ENCODE measurements at places on chromosomes 1 and 21. TPM values are rescaled to one million over a fixed set of nuclear protein-coding genes. Genes with fewer than 3 reads are reported as not detected.

- no peak for DNase-seq
Observed at GRCh38 chr1:174397261-174397660, 50.5 kb upstream of the GPR52 start.

GRCh38 chr21:43712268-43712942, 6.5 kb upstream of the PDXK start:
- no peak for DNase-seq

Gene CR1L
- not detected for total RNA-seq

DNA sequence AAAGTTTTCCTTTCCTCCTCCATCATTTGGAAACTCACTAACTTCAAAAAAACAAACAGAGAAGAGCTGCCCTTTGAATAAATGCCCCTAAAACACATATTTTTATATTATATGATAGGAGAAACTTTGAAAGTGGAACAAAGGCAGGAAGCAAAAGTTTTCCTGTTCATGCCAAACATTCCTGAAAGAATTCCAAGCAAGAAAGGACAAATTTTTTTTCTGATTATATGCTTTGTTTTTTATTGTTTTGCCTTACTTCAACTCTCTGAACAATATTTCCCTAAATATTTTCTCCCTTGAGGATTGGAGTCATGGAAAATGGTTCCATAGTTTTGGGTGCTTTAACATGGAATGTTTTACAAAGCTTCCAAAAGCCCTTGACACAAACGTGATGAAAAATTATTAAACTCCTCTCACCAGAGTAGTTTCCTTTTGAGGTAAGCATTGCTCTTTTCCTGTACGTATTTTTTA, 638.5 kb upstream of the CAMK1G start:
- DNase-seq = no peak

GRCh38 chr1:202291961-202292712, 49.6 kb downstream of the UBE2T start:
- no peak for DNase-seq

Gene OR2T2
- not detected for total RNA-seq

GRCh38 chr1:187691439-187691838, 862.7 kb downstream of the PLA2G4A start:
- peak; percentile 32 for DNase-seq

GRCh38 chr1:150012611-150013010, 2.1 kb upstream of the OTUD7B start:
- DNase-seq = no peak

DNA sequence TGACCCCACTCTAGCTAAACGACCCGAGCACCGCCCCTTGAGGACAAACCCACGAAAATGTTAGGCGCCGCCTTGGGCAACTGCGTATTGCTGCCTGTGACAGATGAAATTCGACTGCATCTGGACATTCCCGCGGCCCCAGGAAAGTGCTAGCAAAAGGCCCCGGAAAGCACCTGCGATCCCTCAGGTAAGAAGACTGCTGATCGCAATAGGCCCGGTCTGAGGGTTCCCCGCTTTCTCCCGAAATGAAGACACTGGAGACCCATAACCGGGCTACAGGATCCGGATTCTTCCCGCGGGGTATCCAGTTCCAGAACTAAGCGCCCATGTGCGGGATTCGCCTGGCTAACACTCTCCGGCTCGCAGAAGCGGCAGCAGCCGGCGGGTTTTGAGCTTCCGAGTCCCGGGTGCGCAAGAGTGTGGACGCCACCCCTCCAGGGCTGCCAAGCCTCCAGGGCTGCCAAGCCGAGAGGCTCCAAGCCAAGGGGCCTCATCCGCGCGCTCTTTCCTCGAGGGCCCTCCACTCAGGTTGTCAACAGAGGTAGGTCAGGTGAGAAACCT, 157.9 kb upstream of the NBPF11 start:
- DNase-seq = no peak

- DNase-seq = no peak
Observed at GRCh38 chr1:26072305-26072704, 4.9 kb upstream of the TRIM63 start.

- DNase-seq = no peak
Observed at GRCh38 chr1:156502391-156502893, 1.9 kb upstream of the MEF2D start.

DNA sequence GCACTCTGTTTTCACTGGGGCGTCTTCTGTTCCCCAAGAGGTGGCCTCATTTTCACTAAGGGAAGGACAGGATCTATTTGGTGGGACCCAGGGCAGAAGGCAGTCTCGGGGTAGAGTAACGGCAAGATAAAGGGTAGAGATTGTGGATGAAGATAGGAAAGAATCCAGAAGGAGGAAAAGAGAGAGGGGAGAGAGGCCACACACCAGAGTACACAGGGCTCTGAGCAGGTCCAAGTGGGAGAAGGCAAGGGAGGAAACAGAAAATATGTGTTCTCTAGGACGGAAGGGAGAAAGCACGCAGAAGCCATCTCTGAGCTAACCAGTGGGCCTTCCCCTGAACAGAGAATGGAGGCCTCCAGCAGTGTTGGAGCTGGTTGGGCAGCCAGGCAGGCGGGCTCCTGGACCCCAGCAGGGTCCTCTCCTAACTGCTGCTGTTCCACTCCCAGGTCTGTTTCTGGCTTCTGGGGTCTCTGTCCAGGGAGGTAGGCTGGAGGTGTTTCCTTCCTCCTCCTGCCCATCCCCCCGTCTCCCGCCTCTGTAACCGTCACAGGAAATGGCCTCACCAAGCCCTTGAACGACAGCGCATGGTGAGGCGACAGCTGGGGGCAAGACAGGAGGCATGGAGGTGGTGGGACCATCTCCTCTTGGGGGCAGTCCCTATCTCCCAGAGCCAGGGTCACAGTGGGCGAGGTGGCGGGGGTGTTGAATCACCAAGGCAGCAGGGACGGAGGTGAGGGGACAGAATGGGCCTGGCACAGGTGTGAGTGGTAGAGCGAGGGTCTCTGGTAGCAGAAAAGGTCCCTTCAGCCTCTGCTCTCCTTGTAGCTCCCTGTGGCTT, 649 bp downstream of the PTPN7 start:
- no peak for DNase-seq

- DNase-seq = no peak
Observed at GRCh38 chr1:204928671-204929486, 58.2 kb downstream of the NFASC start.

DNA sequence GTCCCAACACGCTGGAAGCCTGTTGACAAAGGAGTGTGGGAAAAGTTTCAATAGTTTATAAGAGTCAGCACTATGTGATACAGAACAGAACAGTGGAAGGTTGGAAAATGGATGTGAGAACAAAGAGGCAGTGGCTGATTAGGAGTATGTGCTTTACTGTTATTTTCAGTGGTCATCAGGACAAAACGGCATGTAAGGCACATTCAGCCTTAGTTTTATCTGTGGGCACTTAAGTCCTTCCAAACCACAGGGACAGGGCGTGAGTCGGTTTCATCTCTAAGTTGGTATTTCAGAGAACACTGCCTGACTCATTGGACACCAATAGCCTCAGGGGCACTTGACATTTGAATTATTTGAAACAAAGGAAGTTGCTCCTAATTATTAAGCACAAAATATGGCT, 306.9 kb downstream of the ASTN1 start:
- no peak for DNase-seq

DNA sequence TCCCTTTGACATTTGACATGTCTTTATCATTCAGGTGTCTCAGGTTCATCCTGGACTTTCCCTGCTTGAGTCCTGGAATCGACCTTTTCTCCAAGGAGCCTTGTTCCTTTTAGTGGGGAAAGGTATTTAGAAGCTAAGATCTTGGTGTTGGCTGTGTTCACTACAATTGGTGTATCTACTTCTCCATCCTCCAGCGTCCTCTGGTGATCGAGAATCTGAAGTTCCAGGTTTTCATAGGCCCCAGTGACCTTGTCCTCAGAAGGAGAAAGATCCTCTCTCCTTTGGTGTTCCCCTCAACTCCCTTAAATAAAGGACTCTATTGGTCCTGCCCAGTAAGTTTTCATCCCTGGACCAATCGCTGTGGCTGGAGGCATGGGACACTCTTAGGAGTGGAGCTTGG, 22.1 kb downstream of the MROH7 start:
- DNase-seq = no peak

- DNase-seq = no peak
Observed at GRCh38 chr1:22271847-22272801, 129.2 kb upstream of the WNT4 start.
